NCI-H2081 treated with DMSO at 0.1 percent for 48 hours (cell line): ENCODE measurements at places on chromosomes 11 and 22.

DNA sequence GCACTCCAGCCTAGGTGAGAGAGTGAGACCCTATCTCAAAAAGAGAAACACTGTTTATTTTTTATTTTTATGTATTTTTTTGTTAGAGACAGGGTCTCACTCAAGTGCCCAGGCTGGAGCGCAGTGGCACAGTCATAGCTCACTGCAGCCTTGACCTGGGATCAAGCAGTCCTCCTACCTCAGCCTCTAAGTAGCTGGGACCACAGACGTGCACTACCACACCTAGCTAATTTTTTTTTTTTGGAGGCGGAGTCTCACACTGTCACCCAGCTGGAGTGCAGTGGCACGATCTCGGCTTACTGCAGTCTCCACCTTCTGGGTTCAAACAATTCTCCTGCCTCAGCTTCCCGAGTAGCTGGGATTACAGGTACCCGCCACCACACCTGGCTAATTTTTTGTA lies 6.4 kb downstream of the RBX1 start:
- no peak for DNase-seq

- DNase-seq, result no peak
Measured at GRCh38 chr11:119742263-119742861, 13.4 kb upstream of the NECTIN1 start.

DNA sequence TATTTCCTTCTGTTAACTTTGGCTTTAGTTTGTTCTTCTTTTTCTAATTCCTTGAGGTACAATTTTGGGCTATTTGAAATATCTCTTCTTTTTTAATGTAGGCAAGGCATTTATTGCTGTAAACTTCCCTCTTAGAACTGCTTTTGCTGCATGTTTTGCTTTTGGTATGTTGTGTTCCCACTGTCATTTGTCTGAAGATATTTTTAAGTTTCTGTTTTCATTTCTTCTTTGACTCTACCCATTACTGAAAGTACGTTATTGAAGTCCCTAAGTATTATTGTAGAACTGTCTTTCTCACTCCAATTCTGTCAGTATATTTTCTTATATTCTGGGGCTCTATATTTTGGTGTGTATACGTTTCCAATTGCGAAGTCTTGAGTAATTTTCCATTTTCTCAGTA lies 77.9 kb downstream of the KCNQ1OT1 start:
- no peak for DNase-seq

DNA sequence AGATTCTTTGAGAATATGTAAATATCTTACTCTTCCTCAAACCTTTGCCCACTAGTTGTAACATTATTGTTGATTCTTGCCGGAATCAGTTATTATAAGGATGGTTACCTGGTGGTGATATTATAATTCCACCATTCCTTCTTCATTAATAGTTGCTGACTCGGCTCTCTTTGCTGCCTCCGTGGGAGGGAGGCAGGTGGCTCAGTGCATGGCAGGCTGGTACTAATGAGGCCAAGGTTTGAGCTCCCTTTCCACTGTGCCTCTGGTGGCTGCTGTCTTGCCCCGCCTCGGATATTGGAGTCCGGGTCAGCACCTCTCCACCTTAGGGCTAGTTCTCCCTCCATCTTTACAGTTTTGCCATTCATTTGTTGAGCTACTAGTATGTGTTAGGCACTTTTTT lies 12.7 kb downstream of the CD6 start:
- DNase-seq, result no peak

GRCh38 chr11:134272381-134273316 lies 3.5 kb upstream of the GLB1L3 start:
- no peak for DNase-seq

GRCh38 chr11:47225552-47226400 lies 11.0 kb downstream of the DDB2 start:
- DNase-seq, result no peak

GRCh38 chr22:39360674-39361413 lies 11.1 kb downstream of the SYNGR1 start:
- DNase-seq, result no peak

DNA sequence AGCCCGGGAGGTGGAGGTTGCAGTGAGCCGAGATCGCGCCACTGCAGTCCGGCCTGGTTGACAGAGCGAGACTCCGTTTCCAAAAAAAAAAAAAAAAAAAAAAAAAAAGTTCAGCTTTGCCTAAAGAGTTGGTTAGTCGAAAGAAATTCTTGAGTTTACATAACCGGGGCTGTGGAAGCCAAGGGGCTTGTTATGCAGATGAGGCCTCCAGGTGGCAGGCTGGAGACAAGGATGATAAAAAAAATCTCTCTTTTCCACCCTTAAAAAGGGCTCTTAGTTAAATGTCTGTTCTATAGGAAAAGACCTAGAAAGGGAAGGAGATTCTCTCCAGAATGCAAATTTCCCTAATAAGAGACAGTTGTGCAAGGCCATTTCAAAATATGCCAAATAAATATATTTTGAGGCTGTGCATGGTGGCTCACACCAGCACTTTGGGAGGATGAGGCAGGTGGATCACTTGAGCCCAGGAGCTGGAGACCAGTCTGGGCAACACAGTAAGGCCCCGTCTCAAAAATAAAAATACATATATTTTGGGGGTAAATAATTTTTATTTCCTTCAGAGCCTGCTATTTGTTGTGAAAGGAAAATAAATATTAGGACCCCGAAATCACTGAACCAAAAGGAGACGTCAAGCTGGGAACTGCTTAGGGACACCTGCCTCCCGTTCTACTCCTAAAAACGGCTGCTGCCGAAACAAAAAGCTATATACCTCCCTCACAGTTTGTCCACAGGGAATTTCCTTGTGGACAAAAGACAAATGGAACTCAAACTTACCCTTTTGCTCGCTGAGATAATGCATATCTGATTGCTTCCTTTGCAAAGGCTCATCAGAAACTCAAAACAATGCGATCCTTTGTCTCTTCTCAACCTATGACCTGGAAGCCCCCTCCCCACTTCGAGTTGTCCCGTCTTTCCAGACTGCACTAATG lies 2.4 kb upstream of the IFITM2 start:
- DNase-seq, result no peak

DNA sequence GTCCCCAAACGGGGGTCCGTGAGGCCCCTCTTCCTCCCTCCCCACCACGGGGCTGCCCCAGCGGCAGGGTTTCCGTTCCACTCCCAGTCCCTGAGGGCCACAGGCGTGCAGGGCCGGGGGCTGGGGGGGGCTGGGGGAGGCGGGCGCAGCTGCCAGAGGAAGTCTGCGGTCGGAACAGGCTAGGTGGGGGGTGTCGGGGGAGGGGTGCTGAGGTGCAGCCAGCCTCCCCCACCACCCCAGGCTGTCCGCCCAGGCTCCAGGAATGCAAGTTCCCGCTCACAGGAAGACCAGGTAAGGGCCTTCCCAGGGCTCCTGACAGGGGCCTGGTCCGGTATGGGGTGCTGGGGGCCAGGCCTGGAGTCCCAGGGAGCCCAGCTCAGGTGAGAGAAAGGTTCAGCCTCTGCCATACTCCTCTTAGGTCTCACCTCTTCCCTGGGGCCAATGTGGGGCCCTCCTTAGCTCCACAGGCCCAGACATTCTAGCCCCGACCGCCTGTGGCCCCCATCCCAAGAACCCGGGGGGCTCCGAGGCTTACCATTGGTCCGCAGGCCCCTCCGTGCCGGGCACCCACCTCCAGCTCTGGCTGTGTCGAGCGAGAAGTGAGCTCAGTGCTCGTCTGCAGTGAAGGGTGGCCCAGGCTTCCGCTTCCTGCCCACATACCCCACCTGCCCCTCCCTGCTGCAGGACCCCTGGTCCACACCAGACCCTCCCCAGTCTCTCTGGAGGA lies at the start of gene PTPRCAP:
Gene PTPRCAP, minus strand, starts transcription at position 601 of the 727 bp plus-strand sequence. Its CDS starts 63 bp downstream, at position 538.
- no peak for DNase-seq

- DNase-seq, result no peak
Measured at GRCh38 chr11:44848203-44848962, 102.3 kb downstream of the TP53I11 start.

DNA sequence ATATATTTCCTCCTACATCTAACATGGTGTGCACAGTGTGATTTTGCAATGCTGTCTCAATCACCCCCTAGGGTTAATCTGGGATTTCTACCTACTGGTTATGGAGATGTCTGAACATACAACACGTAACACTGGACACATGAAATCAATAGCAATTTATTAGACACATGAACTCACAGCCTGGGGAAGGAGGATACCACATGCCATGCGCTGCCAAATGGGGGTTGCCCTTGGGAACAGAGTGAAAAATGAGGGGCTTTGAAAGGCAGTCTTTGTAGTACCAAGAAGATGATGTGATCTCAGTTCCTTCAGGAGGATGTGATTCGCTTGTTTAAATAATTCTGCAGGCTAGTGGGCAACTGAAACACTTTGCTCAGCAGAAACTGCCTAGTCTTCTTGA lies 253.6 kb upstream of the LRRC4C start:
- no peak for DNase-seq

DNA sequence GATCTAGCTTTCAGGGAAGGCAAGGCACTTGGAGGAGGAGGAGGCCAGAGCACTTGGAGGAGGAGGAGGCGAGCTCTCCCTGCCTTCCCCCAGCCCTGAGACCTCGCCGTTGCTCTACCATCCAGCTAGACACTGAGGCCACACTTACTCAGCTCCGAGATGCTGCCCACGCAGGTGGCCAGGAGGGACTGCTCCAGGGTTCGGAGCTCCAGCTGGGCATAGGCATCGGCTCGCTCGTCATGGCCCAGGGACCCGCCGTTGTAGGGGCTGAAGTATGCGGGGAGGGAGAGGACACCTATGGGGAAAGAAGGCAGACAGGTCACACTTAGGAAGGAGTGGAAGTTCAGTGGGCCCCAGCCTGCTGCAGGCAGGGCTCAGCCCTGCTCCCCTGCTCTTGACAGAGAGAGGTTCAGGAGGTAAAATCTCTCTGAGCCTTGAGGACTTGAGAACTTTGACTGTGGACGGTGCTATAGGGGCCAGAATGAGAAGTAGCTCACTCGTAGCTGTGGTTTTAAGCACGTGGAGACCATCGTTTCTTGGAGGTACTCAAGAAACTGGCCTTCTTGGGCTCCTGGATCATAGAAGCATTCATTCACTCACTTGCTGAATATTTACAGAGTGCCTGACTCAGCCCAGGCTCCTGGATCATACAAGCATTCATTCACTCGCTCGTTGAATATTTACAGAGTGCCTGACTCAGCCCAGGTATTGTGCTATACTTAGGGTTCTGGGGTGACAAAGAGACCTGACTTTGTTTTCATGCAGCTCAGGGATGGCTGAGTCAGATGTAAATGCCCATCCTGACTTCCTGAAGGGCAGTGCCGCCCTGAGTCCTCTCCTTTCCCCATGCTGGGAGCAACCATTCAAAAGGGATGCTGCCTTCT lies 99.2 kb downstream of the NAT10 start:
- no peak for DNase-seq

GRCh38 chr11:104694259-104695064 lies 203.8 kb downstream of the CASP12 start:
- no peak for DNase-seq

- DNase-seq, result no peak
Measured at GRCh38 chr22:33921525-33922348, 1.5 kb upstream of the LARGE1 start.

GRCh38 chr11:576811-577610 lies 741 bp downstream of the PHRF1 start:
- DNase-seq, result no peak

GRCh38 chr11:128684549-128685401 lies 9.1 kb upstream of the FLI1 start:
- no peak for DNase-seq
